Iris pigment epithelial cell (primary cell): ENCODE measurements at places on chromosomes 2 and 18.

DNA sequence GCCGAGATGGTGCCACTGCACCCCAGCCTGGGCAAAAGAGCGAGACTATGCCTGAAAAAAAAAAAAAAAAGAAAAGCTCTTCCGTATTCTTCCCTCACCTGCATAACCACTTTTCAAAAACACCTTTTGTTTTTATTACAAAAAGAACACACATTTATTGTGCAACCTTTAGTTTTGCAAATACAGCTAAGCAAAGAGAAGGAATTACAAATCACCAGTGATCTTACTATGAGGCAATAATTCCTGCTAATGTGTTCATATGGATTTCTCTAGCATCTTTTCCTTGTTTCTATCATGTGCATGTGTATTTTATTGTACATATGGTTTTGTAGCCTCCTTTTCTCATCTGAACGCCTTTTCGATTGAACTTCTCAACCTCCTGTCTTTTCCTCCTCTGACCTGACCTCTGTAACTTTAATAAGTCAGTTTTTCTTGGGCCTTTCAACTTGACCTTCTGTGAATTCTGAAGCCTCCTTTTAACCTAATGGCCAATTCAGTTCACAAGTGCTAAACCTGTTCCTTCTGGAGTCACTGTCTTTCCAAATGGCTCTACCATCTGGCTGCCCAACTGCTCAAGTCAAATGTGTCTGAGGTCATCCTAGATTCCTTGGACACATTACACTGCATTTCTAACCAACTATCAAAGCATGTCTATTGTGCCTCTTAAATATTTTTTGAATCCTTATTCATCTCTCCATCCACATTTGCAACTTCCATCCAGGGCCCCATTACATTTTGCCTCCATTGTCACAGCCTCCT lies 59.1 kb upstream of the DAPL1 start:
- no peak for DNase-seq

GRCh38 chr18:39462436-39462835 lies 1896.8 kb upstream of the CELF4 start:
- peak; percentile 74 for DNase-seq

GRCh38 chr2:146048141-146048540 lies 1528.2 kb upstream of the ZEB2 start:
- DNase-seq = no peak

GRCh38 chr2:177625744-177626650 lies 233.4 kb downstream of the AGPS start:
- DNase-seq = peak; percentile 47

DNA sequence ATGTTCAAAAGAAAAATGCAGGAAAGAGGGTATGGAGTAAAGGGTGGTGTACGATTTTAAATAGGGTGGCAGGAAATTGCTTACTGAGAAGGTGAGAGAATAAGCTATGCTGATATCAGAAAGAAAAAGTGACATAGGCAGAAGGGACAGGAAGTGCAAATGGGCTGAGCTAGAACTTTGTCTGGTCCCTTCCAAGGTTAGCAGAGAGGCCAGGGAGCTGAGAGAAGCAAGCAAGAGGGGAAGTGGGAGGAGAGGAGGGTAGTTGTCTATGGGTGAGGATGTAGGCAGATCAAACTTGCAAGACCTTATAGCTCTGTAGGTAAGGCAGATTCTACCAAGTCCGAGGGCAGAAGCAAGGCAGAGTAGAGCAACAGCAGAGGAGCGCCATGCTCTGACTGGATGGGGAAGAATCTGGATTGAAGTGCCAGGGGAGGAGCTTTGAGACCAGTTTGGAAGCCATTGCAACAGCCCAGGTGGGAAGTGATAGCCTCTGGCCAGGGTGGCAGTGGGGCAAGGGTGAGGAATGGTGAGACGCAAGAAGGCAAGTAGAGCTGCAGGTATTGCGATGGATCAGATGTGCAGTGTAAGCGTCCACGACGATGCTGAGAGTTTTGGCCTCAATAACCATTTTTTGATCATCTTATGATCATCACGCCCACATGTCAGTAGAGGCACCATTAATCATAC lies 134.4 kb upstream of the APCDD1 start:
- no peak for DNase-seq

- DNase-seq = peak; percentile 22
Observed at GRCh38 chr18:37335409-37335736, 230.2 kb downstream of the CELF4 start.

- no peak for DNase-seq
Observed at GRCh38 chr18:55501982-55502710, 85.8 kb downstream of the TCF4 start.

DNA sequence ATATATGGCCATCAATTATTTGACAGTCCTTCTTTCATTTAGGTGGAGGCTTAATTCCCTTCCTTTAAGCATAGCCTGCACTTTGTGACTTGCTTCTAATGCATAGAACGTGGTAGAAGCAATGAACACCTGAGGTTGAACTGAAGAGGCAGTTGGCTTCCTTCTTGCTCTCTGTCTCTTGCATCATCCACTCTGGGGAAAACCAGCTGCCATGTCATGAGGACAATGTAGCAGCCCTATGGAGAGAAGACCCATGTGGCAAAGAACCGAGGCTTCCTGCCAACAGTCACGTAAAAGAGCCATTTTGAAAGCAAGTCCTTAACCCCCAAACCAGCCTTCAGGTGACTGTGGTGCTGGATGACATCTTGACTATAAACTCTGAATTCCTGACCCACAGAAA lies 46.8 kb downstream of the ATOH8 start:
- DNase-seq = no peak

DNA sequence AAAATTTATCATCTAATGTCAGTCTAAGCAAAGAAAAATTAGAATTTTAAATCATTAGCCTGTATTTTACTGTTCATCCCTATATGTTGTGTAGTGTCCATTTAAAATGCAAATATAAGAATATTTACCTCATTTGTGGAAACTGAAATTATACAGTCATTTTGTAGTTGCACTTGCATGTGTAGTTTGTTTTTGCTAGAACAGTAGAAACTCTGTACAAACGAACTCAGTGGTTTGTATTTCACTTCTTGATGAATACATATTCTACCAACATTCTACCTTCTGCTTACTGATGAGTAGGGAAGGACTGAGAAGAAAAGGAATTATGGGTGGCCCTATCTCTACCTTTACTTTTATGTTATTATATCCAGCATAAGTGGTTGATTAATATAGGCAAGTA lies 29.7 kb downstream of the BMPR2 start:
- DNase-seq = no peak

DNA sequence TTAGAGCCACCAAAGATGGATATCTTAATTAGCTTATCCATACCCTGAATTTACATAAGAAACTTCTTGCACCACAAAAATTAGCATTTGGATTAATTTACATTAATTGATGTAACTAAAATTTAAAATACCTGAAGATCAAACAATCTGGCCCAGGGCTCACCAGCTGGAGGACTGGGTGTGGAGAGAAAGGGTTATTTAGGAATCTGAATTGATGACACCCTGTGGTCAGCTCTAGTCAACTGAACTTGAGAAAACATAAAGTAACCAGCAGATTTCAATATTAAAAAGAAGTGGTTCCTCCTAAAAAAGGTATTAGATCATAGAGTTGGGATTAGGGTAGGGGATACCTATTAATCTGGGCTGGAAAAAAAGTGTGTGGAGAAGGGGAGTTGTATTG lies 122.5 kb downstream of the STRN start:
- no peak for DNase-seq

GRCh38 chr2:128427413-128427755 lies 108.7 kb upstream of the HS6ST1 start:
- no peak for DNase-seq

DNA sequence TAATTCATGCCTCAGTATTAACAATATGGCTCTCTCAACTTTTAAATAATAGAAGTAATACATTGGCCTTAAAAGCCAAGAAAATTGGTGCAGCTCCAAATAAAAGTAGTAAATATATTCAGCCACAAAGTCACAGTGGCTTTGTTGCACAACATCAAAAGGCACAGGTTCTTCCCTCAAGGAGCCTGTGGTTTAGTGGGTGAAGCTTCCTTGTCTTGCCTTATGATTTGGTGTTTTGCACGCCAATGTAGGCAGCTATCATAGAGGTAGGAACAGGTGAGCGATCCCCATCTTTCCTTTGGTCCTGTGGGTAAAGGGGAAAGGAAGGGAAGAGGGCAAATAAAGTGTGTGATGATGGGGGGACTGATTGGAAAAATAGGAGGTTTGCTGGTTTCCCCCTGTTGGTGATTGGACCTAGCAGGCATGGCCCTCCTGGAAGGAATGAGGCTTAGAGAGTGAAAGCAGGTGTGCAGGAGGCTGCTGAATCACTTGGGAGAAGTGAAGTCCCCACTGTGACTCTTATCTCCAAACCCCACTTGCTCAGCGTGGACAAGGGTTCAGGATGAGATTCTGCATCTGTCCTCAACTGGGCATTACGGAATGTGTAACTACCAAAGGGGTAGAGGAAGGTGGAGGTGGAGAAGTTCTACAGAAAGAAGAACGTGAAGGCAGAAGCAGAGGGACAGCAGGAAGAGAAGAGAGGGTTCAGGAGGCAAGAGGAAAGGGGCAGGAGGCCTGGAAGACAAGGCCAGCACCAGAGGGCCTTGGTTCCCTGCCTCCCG lies 20.1 kb upstream of the TNP1 start:
- DNase-seq = no peak

- no peak for DNase-seq
Observed at GRCh38 chr2:11507517-11507916, 26.3 kb upstream of the GREB1 start.

DNA sequence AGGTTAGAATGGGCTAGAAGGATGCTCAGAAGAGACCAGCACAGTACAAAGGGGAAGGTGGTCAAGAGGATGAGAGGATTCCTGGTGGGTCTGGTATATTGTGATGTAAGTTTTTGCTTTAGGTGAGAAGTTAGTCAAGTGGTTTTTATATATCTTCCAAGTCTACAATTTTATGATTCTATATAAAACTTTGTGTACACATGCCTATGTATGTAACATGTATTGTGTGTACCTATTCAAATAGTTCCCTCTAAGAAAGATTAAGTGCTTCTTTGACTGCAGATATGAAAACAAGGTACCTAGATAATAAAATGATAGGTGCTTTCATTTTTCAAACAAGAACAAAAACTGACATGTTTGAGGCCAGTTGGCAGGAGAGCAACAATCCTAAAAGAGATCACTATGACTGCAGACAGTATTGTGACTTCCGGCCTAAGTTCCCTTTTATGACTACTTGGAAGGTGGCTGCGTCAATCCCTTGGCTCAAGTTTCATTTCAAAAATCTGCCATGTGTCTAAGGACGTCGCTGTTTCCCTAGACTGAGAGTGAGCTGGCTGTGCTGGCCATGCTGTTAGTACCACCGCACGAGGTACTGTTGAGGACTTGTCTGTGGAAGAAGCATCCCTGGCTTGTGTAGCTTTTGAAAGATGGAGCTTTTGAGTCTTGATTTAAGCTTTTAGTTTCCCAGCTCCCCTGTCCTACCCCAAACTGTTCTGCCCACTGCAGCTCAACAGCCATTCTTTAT lies 123.1 kb downstream of the PRPF40A start:
- no peak for DNase-seq

- DNase-seq = peak; percentile 34
Observed at GRCh38 chr2:6827566-6828298, 38.0 kb downstream of the CMPK2 start.

- DNase-seq = peak; percentile 6
Observed at GRCh38 chr2:3222636-3223035, 155.0 kb downstream of the EIPR1 start.
